Activated CD4-positive, CD25-positive, alpha-beta regulatory T cell treated with anti-CD3 and anti-CD28 coated beads, Interleukin-2, amount 50 U/mL, for 72 hours (primary cell): ENCODE measurements at places on chromosomes 1 and 21.

- DNase-seq = no peak
Measured at GRCh38 chr1:10686404-10687040, 109.9 kb downstream of the CASZ1 start.

- DNase-seq = no peak
Measured at GRCh38 chr1:28196330-28196729, 19.8 kb upstream of the PTAFR start.

GRCh38 chr1:95991787-95992520 lies 729.6 kb upstream of the PTBP2 start:
- DNase-seq = no peak

DNA sequence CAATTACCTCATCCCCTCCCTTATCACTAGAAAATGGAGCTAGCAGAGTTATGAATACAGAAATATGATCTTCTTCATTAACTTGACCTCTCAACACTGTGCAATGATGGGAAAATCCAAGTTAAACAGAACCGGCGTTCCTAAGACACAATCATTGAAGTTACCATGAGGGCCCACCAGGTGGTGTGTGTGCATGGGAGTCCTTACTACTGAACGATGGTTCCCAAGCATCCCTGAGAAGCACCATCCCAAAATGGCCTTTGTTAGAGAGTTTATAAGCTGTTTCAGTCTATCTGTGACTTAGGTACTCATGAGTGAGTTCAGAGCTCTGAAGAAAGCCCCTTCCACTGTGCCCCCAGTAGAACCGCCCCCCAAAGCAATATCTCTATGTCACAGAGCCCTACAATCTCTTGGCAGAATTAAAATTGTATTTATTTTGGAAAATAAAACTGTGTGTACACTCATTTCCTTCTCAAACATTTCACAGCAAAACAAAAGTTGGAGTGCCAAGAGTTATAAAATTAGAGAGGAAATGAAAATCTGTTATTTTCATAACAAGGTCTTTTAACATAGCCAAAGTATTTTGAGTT lies 56.8 kb downstream of the PLD5 start:
- DNase-seq = no peak

- no peak for DNase-seq
Measured at GRCh38 chr1:163231385-163231784, 28.7 kb upstream of the RGS5 start.

DNA sequence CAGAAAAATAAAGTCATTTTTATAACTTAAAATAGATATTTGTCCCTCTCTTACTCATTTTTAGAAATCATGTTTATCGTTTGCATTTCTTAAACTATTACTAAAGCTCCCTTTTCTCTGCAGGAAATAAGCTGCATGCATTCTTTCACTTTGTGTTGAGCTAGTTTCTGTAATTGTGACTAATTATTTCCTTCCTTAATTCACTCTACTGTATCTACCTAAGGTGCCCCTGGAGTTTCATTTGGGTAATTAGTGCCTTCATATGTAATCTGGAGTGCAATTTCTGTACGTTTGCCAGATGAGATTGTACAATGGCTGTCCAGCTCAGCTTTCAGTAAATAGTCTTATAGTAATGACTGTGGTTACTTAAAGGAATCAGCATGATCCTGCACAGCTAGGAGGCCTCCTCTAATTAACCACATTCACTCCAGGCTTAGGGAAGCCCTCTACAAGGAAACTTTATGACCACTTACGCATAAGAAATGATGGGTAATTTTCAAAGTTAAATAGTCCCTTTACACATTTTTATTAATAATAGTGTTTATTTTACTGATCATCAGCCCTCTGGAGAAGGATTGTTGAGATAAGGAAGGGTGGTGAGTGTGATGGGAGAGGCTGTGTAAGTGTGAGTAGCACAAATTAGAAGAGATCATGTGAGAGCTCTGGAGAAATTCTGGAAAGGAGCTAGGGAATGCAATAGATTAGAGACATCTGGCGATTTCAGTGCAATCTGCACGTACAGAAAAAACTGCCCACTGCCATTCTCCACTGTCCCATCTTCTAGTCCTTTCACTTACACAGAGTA lies 86.8 kb downstream of the LRRC8C start:
- DNase-seq = no peak

GRCh38 chr21:34613679-34614627 lies 960 bp downstream of the RCAN1 start:
- DNase-seq = no peak

DNA sequence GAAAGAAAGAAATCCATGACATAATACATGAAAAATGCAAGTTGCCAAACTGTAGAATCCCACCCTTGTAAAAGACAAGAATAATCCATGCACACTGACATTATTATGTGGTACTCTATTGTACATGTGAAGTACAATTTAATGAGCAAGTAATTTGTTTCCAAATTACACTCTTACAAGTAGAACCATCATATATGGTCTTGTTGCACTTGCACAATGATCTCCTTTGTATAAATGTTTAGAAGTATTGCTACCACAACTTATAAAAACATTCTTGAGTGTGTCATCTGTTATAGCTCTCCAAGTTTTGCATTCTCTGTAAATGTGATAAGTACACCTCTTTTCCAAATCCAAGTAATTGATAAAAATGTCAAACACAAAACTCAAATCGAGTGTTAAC lies 29.1 kb upstream of the ZNF281 start:
- DNase-seq = no peak

DNA sequence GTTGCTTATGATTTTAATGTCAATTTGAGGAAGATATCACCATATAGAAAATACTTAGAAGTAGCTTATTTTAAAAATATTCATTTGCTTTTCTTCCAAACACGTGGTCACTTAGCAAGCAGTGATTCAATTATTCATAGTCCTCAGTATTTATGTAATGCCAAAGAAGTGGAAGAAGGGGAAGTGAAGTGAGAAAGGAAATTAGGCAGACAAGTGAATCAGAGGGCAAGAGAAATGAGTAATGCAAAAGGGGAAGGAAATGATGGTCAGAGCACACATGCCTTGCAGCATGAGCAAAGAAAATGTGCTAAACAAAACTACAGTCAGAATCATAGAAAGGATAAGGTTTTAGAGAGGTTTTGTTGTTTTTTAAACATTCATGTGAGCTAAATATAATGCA lies 31.8 kb downstream of the SDCCAG8 start:
- DNase-seq = no peak

GRCh38 chr1:115564201-115564600 lies 77.6 kb upstream of the VANGL1 start:
- no peak for DNase-seq

GRCh38 chr1:41192456-41193178 lies 49.5 kb downstream of the SCMH1 start:
- no peak for DNase-seq

GRCh38 chr1:172775606-172776005 lies 116.7 kb downstream of the FASLG start:
- DNase-seq = no peak

DNA sequence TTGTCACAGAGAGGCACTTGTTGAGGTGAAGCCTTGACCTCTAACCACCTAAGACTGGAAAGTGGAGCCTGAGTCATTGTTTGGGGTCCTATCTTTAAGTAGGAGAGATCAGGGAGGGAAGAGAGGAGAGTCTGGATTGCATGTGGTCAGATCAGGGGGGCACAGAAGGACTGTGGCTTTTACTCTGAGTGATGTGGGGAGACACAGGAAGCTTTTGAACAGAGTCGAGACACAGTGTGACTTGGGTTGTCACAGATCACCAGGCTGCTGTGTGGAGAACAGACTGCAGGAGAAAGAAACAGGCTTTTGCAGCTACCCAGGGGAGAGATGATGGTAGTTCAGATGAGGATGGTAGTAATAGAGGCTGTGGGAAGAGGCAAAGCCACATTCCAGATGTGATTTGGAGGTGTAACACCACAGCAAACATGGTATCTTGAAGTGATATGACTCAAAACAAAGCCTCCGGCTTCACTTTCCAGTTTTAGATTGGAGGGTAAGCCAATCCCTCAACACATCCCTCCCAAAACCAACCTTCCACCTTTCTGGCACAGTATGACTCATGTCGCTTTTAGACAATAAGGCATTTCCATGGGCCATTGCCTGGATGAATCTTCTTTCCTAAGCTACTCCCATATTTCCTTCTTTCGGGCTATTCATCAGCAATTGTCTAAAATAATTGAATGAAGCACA lies 125.8 kb upstream of the SLC44A3 start:
- no peak for DNase-seq

- DNase-seq = no peak
Measured at GRCh38 chr1:50659107-50659662, 235.9 kb upstream of the DMRTA2 start.

DNA sequence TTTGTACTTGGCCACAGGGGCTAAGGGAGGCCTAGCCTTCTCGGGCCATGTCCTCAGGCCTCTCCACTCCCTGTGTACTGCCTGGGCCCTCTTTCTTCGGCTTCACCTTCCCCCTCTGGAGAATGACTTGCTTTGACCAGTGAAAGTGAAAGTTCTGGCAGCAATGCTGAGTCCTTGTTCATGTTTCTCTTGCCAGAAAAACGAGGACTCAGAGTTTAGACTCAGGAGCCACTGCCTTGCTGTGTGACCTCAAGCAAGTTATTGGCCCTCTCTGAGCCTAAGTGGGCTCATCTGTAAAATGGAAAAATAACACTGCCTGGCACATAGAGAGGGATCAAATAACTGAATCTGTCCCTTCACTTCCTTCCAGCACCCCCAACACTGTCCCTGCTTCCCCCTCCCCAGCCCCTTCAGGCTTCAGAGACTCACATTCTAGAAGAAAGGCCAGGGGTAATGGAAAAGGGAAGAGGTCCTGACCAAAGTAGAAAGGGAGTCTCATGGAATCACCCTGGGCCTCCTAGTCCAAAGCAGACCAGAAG lies 1.5 kb downstream of the C1QA start:
- DNase-seq = no peak

- no peak for DNase-seq
Measured at GRCh38 chr1:153919876-153920852, 2.6 kb downstream of the GATAD2B start.

GRCh38 chr21:46567348-46567747 lies 37.5 kb downstream of the S100B start:
- DNase-seq = no peak

DNA sequence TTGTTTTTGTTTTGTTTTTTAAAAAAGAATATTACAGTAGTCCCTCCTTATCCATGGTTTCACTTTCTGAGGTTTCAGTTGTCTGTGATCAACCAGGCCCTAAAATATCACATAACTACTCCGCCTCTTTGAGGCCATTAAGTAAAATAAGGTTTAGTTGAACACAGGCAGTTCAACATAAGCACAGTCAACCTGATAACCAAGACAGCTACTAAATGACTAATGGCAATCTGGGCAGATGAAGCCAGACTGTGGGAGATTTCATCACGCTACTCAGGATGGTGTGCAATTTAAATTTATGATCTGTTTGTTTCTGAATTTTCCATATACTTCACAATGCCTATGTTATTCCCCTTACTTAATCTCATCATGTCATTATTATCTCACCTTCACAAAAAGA lies 30.1 kb downstream of the LDLRAD1 start:
- DNase-seq = no peak
